ENCODE measurements at places on chromosomes 4 and X.

DNA sequence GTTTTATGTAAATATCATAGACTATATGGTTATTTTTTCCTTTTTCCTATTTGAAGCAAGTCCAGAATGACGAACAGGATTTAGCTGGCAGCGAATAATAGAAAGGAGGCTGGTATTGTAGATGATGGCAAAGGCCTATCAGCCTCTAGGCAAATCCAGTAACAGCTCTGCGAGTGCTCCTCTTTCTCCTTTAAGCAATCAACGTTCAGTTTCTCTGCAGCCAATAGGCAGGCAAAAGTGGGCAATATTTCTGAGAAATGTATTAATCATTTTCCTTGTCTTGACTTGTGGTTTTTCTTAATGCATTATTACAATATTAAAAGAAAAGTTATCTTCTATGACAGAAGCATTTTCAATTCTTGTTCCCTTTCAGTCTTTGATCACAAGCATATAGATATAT is 183.3 kb downstream of the SH3KBP1 start:
- no peak for DNase-seq

DNA sequence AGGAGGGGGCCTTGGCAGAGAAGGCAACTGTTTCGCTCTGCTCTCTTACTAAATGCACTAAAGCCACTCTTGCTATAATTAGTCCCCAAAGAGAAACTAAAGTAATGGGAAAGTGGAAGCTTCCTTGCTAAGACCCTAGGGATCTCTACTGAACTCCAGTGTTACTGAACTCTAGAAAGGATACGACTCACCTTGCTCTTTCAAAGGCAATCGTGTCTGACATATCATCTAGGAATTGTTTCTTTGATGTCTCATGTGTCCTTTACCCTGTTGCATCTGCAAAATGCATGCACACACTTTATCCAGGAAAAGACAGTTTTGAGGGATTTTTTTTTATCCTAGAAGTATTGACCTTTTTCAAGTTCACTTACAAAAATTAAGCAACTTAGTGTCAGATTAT is 148.1 kb upstream of the FAM9B start:
- no peak for DNase-seq

DNA sequence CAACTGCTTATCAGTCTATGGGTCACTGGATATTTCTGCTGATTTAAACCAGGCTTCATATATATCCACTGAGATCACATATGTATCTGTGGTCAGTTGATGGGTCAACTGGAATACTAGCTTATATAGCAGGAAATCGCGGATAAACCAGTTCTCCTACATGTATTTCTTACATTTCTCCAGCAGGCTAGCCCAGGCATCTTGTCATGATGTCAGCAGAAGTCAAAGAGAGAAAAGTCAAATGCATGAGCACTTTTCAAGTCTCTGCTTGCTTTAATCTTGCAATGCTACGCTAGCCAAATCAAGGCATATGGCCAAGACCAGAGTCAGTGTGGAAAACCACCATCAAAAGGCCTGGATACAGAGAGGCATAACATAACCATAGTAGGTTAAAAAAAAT is 1008.8 kb upstream of the DIAPH2 start:
- no peak for DNase-seq

GRCh38 chr4:166315721-166316467 is 442.9 kb downstream of the TLL1 start:
- no peak for DNase-seq

GRCh38 chr4:88698519-88698918 is 890 bp upstream of the NAP1L5 start:
- DNase-seq, result no peak

- no peak for DNase-seq
These were observed 83.3 kb downstream of the AKAP4 start for GRCh38 chrX:50117476-50117875.
